Sigmoid colon (tissue), 7 donors: ENCODE measurements at places on chromosomes 4 and X. TPM values are rescaled to one million over a fixed set of nuclear protein-coding genes. Genes with fewer than 3 reads are reported as not detected.

DNA sequence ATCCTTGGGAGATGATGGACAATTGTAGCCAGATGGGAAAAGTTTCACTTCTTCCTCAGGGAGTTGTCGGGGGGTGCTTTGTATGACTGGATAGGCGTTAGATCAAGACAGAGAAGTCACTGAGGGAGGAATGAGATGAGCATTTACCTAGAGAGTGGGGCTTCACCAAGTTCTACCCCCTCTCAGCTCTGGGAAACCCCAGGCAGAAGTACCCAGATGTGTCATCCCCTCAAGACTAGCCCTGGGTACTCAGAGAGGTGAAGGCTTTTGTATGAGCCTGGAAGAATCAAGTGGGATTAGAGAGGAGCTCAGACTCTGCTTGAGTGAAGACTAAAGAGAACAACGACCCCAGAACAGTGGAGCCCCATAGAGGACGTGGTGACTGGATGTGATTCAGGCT lies 1.9 kb downstream of the MAGEB1 start:
- H3K4me1 ChIP-seq = no peaks in the 10 kb centered on the region
- DNase-seq = no peak
- H3K27me3 ChIP-seq = no peaks in the 10 kb centered on the region
- no peaks in the 10 kb centered on the region for H3K36me3 ChIP-seq
- H3K27ac ChIP-seq = no peak overlapping the region

DNA sequence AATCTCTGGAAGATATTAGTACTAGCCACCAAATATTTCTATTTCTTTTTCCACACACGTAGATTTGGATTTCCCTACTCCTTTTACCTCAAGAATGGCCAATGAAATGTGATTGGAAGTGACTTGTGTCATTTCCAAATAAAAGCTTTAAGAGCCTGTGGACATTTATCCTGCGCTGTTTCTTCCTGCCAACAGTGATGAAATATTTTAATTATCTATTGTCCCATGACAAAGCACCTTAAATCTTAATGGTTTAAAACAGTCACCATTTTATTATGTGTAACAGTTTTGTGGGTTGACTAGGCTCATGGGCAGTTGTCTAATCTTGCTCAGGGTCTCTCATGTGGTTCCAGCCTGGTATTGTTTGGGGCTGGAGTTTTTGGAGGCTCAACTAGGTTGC lies 3.5 kb upstream of the PGRMC2 start:
- no peaks in the 10 kb centered on the region for H3K27me3 ChIP-seq
- H3K4me3 ChIP-seq = no peak overlapping the region
- no peaks in the 10 kb centered on the region for H3K4me1 ChIP-seq
- no peak for DNase-seq
- no peak overlapping the region for H3K27ac ChIP-seq

DNA sequence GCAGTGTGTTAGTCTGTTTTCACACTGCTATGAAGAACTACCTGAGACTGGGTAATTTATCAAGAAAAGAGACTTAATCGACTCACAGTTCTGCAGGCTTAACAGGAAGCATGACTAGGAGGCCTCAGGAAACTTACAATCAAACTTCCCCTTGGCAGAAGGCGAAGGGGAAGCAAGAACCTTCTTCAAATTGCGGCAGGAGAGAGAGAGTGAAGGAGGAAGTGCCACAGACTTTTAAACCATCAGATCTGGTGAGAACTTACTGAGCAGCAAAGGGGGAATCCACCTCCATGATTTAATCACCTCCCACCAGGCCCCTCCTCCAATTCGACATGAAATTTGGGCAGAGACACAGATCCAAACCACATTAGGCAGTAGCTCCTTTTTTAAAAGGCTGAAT lies 59.2 kb upstream of the LEF1 start:
- no peak overlapping the region for H3K4me3 ChIP-seq
- no peak overlapping the region for H3K27ac ChIP-seq
- DNase-seq = no peak
- H3K36me3 ChIP-seq = no peaks in the 10 kb centered on the region

The FGFBP1 gene
- polyA plus RNA-seq = 5.4 TPM

The PROM1 gene
- polyA plus RNA-seq = 29.1 TPM

GRCh38 chr4:180057299-180057721 lies 2185.9 kb upstream of the TENM3 start:
- no peaks in the 10 kb centered on the region for H3K36me3 ChIP-seq
- no peak for DNase-seq
- H3K4me1 ChIP-seq = peaks cover 21% of the 10 kb centered on the region
- no peak overlapping the region for H3K4me3 ChIP-seq
- H3K27me3 ChIP-seq = peaks cover 55% of the 10 kb centered on the region

- no peak for DNase-seq
- H3K4me3 ChIP-seq = no peak overlapping the region
- H3K27me3 ChIP-seq = no peaks in the 10 kb centered on the region
- peaks cover 25% of the 10 kb centered on the region for H3K4me1 ChIP-seq
Measured at GRCh38 chr4:73735231-73735630, 5.1 kb upstream of the CXCL8 start.

GRCh38 chr4:139528377-139529005 lies 27.5 kb downstream of the SETD7 start:
- H3K27me3 ChIP-seq = no peaks in the 10 kb centered on the region
- peaks cover 6% of the 10 kb centered on the region for H3K36me3 ChIP-seq
- H3K27ac ChIP-seq = no peak overlapping the region
- DNase-seq = peak; percentile 89
- H3K4me3 ChIP-seq = no peak overlapping the region

DNA sequence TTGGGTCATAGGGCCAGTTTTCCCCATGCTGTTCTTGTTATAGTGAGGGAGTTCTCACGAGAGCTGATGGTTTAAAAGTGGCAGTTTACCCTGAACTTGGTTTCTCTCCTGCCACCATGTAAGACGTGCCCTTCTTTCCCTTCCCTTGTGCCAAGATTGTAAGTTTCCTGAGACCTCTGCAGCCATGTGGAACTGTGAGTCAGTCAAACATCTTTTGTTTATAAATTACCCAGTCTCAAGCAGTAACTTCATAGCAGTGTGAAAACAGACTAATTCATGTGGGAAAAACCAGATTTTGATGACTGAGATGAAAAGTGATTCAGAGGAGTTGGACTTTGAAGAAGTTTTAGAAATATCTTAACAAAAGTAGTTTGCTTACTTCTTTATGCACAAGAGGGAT lies 101.4 kb downstream of the ARHGAP10 start:
- peak overlapping the region; percentile 96 for H3K27ac ChIP-seq
- no peaks in the 10 kb centered on the region for H3K27me3 ChIP-seq
- H3K4me1 ChIP-seq = peaks cover 76% of the 10 kb centered on the region
- no peaks in the 10 kb centered on the region for H3K36me3 ChIP-seq
- no peak overlapping the region for H3K4me3 ChIP-seq

GRCh38 chr4:6892190-6892908 lies 17.3 kb upstream of the TBC1D14 start:
- H3K27ac ChIP-seq = peak overlapping the region; percentile 18
- DNase-seq = peak; percentile 77
- H3K27me3 ChIP-seq = no peaks in the 10 kb centered on the region
- H3K36me3 ChIP-seq = no peaks in the 10 kb centered on the region

DNA sequence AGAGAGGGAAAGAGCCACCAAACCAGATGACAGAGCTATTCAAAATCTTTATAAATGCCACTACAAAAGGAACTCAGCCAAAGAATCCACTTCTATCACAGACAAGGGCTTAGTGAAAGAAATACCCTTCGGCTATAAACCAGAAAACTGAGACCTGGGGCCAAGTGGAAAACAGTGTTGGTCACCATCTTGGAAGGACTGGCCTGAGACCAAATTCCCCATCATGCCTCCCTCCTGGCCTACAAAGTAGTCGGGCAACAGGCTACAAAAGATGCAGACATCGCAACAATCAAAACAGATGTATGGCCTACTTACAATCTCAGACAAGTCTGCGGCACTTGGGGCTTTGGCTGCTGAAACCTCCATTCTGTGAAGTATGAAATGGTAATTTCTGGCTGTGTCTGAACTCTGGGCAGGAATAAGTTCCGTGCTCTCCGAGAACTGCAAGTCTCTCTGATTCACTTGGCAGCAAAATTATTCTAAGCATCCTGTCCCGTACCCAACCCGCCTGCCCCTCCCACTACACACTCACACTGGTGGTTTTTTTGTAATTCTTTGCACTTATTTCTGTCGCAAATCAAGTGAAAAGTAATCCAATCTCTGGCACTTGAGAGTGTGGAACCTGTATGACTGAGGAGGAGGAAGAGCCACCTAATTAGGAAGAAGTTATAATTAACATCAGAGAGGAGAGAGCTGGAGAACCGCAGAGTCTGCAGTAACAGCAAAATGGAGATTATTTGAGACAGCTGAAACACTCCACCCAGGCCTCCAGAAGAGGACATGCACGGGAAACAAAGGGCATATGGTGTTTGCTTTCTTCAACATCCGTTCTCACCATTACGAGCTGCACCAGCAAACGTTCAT lies 87.8 kb downstream of the SH3KBP1 start:
- DNase-seq = no peak
- H3K27ac ChIP-seq = no peak overlapping the region
- H3K27me3 ChIP-seq = no peaks in the 10 kb centered on the region
- H3K4me3 ChIP-seq = no peak overlapping the region

The MAML3 gene
- polyA plus RNA-seq = 5.4 TPM

The ZC4H2 gene
- polyA plus RNA-seq = 7.8 TPM

DNA sequence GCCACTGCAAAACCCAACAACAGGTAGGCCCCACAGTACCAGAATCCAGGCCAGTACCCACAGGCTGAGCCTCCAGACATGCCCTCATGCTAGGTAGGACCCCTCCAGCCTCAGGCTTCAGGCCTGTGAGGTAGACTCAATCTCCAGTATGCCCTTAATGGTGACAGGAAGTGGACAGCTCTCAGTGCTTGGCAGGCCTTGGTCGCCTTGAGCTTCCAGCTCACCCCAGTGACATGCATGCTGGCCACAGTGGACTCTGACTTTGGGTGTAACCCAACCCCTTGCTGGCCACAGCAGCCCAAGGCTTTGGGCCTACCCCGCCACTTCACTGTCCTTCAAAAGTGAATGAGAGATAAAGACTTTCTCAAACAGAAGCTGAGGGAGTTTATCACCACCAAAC lies 324.2 kb downstream of the ANTXR2 start:
- H3K4me1 ChIP-seq = no peaks in the 10 kb centered on the region
- H3K27ac ChIP-seq = no peak overlapping the region
- H3K27me3 ChIP-seq = no peaks in the 10 kb centered on the region
- H3K4me3 ChIP-seq = no peak overlapping the region
- no peak for DNase-seq

- H3K27me3 ChIP-seq = no peaks in the 10 kb centered on the region
- H3K4me3 ChIP-seq = no peak overlapping the region
- DNase-seq = no peak
- no peaks in the 10 kb centered on the region for H3K36me3 ChIP-seq
Measured at GRCh38 chrX:148695255-148695654, 194.8 kb downstream of the AFF2 start.

GRCh38 chrX:13101441-13102139 lies 57.2 kb upstream of the FAM9C start:
- peak; percentile 87 for DNase-seq
- H3K4me3 ChIP-seq = no peak overlapping the region
- no peaks in the 10 kb centered on the region for H3K27me3 ChIP-seq

GRCh38 chrX:148229801-148230303 lies 248.7 kb downstream of the FMR1NB start:
- no peak for DNase-seq
- no peaks in the 10 kb centered on the region for H3K27me3 ChIP-seq
- H3K36me3 ChIP-seq = no peaks in the 10 kb centered on the region
- H3K4me3 ChIP-seq = no peak overlapping the region

The ASB5 gene
- 1.8 TPM for polyA plus RNA-seq

DNA sequence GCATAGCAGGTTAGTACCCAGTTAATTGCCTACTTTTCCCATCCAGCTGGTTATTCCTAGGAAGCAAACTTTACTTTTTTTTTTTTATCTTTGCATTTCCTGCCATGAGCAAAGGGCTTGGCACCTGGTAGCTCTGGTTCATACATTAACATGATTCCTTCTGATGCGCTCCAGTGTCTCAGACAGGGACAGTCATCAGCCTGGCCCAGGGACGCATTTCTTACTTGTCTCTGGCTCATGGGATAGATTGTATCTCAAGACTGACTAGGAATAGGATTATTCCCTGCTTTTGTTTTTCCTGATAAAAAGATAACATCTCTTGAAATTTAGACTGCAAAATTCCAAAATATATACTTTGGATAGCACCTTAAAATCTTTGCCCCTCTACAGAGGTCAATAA lies 571.5 kb upstream of the TENM3 start:
- H3K27me3 ChIP-seq = no peaks in the 10 kb centered on the region
- no peaks in the 10 kb centered on the region for H3K4me1 ChIP-seq
- H3K27ac ChIP-seq = no peak overlapping the region
- no peaks in the 10 kb centered on the region for H3K36me3 ChIP-seq

- no peaks in the 10 kb centered on the region for H3K36me3 ChIP-seq
- H3K4me1 ChIP-seq = no peaks in the 10 kb centered on the region
- H3K4me3 ChIP-seq = no peak overlapping the region
- no peak overlapping the region for H3K27ac ChIP-seq
Measured at GRCh38 chr4:93671093-93671492, 157.5 kb upstream of the ATOH1 start.

The NDST4 gene
- polyA plus RNA-seq = not detected

DNA sequence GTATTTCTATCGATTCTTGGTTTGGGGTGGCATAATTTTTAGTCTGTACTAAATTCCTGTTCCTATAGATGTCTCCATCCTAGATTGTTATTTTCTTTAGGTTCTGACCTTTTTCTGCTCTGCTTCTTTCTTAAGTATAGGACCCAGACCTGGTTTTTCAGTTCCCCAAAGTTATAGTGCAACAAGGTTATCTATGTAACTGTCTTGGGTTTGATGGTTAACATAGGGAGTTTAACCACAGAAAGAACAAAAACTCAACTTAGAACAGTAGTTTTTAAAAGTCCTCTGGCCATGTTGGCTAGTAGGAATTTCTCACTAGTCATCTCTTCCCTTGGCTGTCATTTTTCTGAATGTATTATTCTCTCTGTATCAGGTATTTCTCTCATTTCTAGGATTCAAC lies 38.8 kb upstream of the MAD2L1 start:
- DNase-seq = no peak
- no peaks in the 10 kb centered on the region for H3K4me1 ChIP-seq
- H3K36me3 ChIP-seq = no peaks in the 10 kb centered on the region

GRCh38 chrX:5802391-5802790 lies 426.3 kb downstream of the NLGN4X start:
- no peaks in the 10 kb centered on the region for H3K36me3 ChIP-seq
- no peak overlapping the region for H3K4me3 ChIP-seq
- no peaks in the 10 kb centered on the region for H3K27me3 ChIP-seq
- H3K4me1 ChIP-seq = no peaks in the 10 kb centered on the region
- DNase-seq = no peak

- no peak overlapping the region for H3K27ac ChIP-seq
- H3K36me3 ChIP-seq = no peaks in the 10 kb centered on the region
- no peaks in the 10 kb centered on the region for H3K4me1 ChIP-seq
- H3K27me3 ChIP-seq = no peaks in the 10 kb centered on the region
- no peak for DNase-seq
- no peak overlapping the region for H3K4me3 ChIP-seq
Measured at GRCh38 chr4:131113273-131113672, 2017.3 kb downstream of the C4orf33 start.

The CT45A10 gene
- polyA plus RNA-seq = not detected

DNA sequence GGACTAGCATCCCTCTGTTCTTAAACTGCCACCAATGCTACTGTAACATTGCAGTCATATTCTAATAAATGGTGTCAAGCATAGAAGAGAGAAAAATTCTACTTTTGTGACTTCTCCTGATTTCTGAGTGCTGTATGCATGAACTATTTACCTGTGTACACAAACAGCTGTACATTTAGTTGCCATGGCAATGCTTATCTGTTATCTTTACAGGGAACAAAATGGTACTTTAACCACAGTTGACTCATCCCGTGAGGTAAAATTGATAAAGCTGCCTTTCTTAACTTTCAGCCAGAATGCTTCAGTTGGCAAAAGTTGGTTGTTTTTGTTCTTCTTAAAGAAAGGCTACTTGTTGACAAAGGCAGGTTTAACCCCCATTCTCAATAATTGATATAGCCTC lies 587.5 kb upstream of the MAGEB2 start:
- H3K27me3 ChIP-seq = no peaks in the 10 kb centered on the region
- H3K4me1 ChIP-seq = no peaks in the 10 kb centered on the region
- no peak overlapping the region for H3K27ac ChIP-seq
- DNase-seq = no peak
- no peaks in the 10 kb centered on the region for H3K36me3 ChIP-seq
